ENCODE measurements at places on chromosomes 13 and 19.

- DNase-seq: no peak
Measured at GRCh38 chr13:26509491-26509890, 48.0 kb upstream of the WASF3 start.

GRCh38 chr13:40515702-40516101 is 150.7 kb downstream of the FOXO1 start:
- no peak for DNase-seq

DNA sequence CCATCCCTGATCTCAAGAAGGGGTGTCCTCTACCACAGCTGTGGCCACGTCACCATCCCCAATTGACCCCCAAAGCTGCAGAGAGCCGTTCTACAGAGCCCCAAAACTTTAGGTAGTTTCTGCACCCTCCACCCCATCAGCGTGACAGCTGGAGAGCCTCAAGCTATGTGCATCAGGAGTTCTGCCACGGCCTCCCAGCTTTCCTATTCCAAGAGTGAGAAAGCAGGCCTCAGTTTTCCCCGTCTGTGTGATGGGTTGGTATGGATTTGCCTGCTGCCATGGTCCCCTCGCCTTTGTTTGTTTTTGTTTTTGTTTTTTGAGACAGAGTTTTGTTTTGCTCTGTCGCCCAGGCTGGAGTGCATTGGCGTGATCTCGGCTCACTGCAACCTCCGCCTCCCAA is 1.5 kb downstream of the BCL3 start:
- DNase-seq: no peak

DNA sequence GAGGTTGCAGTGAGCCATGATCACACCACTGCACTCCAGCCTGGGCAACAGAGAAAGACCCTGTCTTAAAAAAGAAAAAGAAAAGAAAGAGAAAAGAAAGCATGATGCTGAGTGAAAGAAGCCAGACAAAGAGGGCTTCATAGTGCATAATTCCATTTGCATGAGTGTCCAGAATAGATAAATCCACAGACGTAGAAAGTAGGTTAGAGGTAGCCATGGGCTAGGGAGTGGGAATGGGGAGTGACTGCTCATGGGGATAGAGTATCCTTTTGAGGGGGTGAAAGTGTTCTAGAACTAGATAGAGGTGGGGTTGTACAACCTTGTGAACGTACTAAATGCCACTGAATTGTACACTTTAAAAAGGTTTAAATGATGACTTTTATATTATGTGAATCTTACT is 7.6 kb upstream of the OR1I1 start:
- DNase-seq: no peak

DNA sequence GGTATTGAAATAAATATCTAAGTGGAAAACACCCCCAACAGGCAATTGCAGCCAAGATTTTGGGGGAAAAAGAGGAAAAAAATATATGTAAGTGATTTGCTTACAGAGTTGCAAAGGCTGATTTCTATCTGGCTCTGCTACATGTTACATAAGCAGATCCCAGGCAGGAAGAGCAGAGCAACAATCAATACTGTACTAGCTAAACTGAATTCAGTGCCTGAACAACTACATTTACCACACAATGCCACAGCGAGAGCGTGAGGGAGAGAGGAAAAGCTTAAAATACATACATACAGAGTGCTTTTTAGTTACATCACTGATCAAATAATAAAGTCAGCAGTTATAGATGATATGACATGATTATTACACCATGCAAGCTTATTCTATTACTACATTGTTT is 665.6 kb upstream of the ARGLU1 start:
- DNase-seq: no peak
